ENCODE measurements at places on chromosomes 12 and 14.

DNA sequence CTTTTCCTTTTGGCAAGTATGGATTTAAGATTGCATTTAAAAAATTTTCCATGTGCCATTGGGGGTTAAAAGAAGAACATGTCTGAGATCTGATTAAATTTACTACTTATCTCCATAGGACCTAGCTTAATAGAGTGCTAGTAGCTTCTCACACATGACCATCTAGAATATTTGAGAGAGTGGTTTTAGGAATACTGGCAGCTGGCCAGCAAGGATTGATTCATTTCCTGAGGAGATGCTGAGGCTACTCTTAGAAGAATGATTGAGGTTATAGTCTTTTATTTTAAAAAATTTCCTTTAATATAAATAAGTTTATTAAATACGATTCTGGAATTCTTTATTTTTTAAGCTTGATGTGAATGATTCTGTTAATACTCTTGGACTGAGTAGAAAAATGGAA lies 56.2 kb downstream of the MIPOL1 start:
- no peak for DNase-seq

DNA sequence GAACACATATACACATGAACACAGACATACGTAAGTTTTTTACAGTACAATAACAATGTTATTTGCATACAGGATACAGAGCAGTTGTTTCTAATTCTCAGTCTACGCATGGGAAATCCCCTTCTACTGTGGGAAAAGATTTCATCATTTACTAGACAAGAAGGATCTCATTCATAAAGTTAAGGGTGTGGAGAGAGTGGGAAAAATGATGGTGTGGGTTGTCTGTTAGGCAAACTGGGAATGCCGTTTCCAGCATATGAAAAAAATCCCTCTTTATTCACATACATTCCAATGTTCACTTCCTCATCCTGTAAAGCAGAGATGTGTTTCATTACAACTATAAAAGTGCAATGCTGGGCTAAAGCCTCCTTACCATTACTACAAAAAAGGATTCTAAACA lies 120.9 kb downstream of the SINHCAF start:
- no peak for DNase-seq

- no peak for DNase-seq
These were observed 976.4 kb upstream of the SEL1L start for GRCh38 chr14:82510007-82510406.

DNA sequence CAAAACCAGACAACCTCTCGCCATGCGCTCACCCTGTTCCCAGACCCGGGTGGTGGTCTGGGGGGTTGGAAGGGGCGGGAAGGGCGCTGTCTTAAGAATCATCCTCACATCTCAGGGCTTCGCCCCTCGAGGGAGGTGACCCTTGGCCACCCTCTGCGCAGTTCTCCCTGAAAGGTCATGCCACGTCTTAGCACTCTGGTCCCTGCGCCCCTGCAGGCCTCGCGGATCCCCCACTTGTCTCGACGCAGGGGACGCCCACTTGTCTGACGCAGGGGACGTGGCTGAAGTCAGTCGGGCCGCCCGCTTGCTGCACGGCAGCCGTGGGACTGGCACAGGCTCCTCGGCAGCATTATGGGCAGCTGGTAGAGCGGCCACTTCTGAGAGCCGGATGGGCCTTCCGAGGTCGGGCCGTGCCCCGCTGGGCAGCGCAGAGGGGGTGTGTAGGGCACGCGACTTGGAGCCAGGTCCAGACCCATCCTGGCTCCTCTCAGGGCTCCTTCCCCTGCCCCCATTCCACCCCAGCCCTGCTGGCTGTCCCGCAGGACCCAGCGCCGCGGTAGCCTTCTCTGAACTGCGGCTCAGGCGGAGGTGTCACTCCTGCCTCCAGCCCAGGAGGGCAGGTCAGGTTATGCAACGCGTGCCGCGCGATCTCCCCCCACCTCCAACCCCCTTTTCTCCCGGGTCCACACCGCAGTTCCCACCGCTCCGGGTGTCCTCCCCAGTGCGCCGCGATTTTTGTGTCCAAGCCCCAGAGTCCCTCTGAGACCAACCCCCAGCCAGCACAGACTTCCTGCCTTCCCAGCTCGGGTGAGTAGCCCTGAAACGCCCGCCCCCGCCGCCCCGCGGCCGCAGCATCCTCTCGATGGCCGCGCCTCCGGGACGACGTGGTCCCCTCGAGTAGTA lies 40.9 kb upstream of the CAPRIN2 start:
- peak; percentile 42 for DNase-seq

DNA sequence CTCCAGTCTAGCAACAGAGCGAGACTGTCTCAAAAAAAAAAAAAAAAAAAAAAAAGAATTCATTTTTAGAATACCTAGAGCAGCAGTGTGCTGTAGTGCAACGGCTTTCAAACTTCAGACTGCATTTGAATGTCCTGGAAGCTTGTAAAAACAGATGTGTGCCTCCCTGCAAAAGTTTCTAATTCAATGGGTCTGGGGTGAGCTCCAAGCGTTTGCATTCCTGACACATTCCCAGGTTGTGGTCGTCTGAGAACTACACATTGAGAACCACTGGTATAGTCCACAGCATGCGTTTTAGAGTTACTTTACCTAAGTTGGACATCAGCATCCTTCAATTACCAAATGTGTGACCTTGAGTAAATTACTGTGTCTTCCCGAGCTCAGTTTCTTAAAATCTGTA lies 816.8 kb downstream of the NRXN3 start:
- DNase-seq, result no peak

GRCh38 chr12:93580682-93581081 lies 8.2 kb downstream of the SOCS2 start:
- DNase-seq, result no peak

DNA sequence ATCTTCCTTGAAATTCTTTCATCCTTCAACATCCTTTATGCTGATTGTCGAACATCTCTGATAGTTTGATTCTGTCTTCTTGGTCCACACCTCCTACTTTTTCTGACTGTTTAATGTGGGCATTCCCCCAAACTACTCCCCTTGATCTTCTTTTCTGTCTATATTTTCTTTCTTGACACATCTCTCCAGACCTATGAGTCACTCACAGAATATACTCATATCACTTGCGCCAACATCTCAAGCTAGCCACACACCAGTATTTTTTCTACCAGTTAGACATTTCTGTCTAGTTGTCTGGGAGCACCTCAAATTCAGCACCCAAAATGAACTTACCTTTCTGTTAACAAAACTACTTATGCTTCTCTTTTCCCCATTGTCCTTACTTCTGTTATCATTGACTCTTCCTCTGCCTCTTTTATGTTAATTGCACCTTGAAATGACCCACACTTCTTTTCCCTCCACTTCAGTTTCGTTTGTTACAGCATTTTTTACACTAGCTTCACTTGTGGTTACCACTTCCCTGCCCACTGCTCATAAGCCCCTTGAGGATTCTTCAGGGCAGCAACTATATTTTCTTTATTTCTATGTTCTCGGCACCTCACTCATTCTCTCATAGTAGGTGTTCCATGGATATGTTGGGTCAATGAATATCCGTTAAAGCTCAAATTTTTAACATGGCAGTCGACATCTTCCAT lies 33.5 kb downstream of the TSHR start:
- DNase-seq, result no peak

DNA sequence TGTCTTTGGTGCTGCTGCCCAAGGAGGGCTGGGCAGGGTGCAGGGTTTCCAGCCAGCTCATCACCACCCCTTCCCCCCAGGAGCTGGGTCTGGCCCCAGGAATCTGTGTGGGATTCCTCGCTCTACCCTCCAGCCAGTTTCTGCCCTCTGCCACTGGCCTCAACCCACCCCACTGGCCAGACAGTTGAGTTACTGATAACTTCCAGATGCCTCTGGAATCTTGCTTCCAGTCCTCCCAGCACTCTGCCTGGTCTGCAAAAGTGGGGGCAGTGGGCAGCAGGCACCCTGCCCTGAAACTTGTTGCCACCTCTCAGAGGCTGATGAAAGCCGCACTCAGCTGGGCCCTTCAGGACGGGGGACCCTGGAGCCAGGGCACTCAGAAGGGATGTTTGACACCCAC lies 20.1 kb upstream of the TBX3 start:
- DNase-seq, result no peak
